ENCODE measurements at places on chromosomes 5 and 9. TPM values are rescaled to one million over a fixed set of nuclear protein-coding genes. Genes with fewer than 3 reads are reported as not detected.

GRCh38 chr9:90970608-90971007 is 169.0 kb downstream of the SYK start:
- DNase-seq: no peak

The MARCHF11 gene
- not detected for total RNA-seq

- DNase-seq: no peak
Observed at GRCh38 chr5:171832775-171833174, 47.2 kb downstream of the SMIM23 start.

DNA sequence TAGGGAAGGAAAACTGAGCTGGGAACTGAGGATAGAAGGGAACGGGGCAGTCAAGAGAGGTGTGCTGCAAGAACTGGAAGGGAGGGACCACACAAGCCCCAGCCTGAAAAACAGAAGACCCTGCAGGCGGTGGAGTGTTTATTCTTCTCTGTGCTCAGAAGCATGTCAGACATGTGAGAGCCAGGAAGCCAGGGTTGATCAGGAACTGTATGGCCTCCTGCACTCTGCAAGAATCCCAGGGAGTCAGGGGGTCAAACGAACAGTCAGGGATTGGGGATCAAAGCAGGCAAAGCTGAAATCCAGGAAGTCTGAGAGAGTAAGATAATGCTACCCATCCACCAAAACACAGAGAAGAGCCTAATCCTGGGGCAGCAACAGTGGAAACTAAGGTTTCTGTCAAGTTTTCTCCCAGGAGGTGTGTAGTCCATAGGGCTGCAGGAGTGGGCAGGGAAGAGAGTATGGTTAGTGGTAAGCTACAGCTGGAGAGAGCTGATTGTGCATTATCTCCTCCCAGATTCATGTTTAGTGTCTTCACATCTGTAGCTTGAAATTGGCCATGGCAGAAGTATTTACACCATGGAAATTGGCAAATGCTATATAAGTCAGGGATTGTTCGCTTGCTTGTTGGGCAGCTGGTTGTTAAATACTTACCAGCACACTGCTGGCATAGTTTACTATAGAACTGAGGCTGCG is 115.4 kb upstream of the SLC44A1 start:
- DNase-seq: no peak

The SPINK7 gene
- total RNA-seq: not detected

- DNase-seq: no peak
Observed at GRCh38 chr5:178331491-178331996, 98.9 kb upstream of the PHYKPL start.

The PCDHB7 gene
- not detected for total RNA-seq

DNA sequence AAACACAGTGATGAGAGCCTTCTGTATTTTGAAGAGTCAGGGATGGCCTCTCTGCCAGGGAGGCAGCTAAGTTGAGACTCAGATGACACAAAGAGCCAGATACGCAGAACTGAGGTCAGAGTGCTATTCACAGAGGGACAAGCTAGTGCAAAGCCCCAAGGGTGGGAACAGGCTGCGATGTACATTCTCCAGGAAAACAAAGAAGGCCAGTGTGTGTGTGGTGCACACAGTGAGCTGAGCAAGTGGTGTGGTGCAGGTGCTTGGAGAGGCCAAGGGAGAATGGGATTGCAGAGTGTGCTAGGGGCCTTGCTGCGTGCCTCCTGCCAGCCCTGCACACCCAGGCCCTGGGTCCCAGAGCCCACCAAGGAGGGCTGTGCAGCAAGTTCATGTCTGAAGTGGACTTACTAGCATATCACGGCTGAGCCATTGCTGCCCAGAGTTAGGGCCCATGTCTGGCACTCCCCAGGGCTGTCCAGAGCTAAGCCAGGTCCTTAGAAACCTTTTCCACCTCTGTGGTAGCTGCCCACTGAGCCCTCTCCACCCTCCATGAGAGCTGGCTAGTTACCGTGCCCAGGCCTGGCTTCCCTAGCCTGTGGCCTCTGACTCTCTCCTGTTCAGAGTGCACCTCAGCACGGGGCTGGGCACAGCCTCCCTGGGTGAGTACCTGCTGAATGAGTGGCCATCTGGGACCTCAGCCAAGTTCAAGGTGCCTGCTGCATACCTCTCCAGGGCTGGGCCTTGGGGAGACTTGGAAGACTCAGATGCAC is 9.3 kb downstream of the SLC25A48 start:
- DNase-seq: no peak
